ENCODE measurements at places on chromosomes 4 and X.

DNA sequence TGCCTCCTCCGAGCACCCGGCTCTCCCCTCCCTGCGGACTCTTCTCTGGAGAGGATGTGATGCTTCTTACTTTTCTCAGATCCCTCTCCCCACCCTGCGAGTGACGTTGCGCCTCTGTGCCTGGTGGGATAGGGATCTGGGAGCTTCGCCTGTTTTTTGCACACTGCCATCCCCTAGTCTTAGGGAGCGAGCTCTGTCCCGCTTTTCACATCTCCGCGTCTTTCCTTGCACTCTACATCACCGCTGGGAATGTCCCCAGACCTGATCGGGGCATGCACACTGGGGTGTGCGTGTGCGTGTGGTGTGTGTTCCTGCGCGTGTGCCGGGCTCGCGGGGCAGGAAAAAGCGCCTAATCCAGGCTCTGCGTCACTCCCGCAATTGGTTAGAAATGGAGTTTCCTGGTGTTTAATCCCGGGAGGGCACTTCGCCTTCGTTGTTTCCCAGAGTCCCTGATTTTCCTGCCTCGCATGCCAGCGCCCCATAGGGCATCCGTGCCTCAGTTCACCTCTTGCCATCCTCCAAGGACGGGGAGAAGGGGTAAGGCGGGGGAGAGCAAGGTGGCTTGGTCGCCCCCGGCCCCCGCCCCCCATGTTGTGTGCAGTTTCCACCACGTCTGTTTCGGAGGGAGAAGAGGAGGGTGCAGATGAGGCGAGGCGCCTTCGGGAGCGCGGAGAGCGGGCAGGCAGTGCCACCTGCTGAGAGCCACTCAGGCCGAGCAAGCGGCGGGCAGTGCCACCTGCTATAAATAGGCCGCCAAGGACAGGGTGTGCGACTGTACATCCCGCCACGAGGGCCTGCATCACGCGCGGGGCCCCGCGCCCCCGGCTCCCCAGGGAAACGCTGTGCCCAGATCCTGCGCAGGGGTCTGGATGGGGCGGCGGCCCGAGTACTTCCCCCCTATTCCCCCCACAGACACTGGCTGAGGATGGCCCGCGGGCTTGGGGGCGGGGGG is 759 bp upstream of the TBC1D1 start:
- no peak for DNase-seq

GRCh38 chr4:167868163-167868562 is 224.2 kb upstream of the ANXA10 start:
- no peak for DNase-seq

- no peak for DNase-seq
Measured at GRCh38 chr4:80196259-80196921, 913 bp upstream of the PRDM8 start.

- DNase-seq = no peak
Measured at GRCh38 chr4:109846395-109847098, 1.4 kb upstream of the LRIT3 start.

DNA sequence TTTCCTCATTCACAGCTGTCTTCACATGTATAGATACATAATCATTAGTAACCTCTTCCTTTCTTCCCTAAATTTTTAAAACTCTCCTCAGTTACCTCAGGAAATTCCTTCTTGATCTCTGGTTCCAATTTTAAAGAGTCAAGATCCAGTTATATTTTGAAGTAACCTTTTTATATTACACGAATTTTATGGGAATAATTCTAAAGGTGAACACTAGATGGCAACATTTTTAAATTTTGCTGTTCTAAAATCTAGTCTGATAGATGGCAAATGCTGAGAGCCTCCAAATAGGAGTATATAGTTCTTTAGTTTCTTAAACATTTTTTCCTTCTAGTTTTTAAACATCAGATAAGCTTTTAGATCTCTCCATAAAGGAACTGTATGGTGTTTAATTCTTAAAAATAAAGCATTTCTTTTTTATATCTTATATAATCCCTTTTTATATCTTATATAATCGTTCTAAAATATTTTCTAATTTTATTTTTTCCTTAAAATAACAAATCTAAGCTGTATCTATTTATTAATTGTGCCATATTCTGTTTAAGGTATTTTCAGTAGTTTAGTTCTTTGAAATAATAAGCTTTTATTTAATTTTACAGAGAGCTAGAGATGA is 37.9 kb upstream of the PAPSS1 start:
- no peak for DNase-seq

GRCh38 chrX:107154787-107155620 is 36.4 kb upstream of the RBM41 start:
- DNase-seq = no peak

Measured in stimulated activated CD8-positive, alpha-beta memory T cell treated with anti-CD3 and anti-CD28 coated beads, Interleukin-12 subunit alpha, Interleukin-12 subunit beta, amount 100 ng/mL, for 4 hours (primary cell).